Dorsolateral prefrontal cortex (tissue), 122 donors: ENCODE measurements at places on chromosomes 16 and 17. TPM values are rescaled to one million over a fixed set of nuclear protein-coding genes. Genes with fewer than 3 reads are reported as not detected.

- DNase-seq: no peak
Measured at GRCh38 chr17:28960256-28961061, 9.1 kb upstream of the PHF12 start.

Gene MYH2
- not detected for total RNA-seq

DNA sequence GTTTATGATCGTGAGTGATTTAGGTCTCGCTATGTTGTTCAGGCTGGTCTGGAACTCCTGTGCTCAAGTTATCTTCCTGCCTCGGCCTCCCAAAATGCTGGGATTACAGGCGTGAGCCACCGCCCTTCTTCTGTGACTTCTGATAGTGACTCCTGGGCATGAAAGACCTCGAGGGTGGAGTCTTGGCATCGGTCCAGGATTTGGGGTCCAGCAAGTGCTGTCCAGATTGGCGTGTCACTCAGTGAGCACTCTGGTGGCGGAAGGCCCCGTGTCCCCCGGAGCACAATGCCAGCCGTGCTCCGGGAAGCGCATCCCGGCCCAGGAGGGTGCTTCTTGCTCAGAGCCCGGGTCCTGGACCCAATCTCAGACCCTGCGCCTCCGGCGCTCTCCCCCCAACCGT, 6.8 kb downstream of the OR1F1 start:
- no peak for DNase-seq

Gene CHRNE
- 1.0 TPM for total RNA-seq

Gene GHDC
- 22.5 TPM for total RNA-seq

DNA sequence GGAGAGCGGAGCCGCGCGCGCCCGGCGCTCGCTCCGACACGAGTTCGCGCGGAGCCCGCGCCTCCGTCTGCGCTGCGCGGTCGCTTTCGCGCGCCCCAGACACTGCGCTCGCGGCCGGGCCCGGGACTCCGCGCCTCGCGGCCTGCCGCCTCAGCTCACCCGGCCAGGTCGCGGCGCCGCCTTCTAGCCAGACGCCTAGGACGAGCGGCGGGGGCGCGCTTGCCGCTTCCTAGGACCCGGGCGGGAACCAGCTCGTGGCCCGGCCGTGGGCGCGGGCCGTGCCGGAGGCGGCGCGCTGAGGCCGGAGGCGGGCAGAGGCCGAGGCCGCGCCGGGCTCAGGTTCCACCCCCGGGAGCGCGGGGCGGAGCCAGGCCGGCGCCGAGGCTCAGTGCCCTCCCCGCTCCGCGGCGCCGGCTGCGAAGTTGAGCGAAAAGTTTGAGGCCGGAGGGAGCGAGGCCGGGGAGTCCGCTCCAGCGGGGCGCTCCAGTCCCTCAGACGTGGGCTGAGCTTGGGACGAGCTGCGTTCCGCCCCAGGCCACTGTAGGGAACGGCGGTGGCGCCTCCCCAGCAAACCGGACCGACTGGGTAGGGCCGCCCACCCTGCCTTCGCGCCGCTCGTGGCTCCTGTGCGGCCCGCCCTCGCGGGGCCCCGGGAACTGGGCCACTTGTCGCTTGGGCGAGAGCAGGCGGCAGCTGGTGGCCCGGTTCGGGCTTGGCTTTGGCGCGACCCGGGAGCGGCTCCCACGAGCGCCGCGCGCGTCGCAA, at the start of gene SPHK1:
TSS of gene SPHK1 (plus strand) at position 388 of the 765 bp plus-strand sequence. CDS start 1,036 bp downstream, outside the sequence.
- no peak for DNase-seq

DNA sequence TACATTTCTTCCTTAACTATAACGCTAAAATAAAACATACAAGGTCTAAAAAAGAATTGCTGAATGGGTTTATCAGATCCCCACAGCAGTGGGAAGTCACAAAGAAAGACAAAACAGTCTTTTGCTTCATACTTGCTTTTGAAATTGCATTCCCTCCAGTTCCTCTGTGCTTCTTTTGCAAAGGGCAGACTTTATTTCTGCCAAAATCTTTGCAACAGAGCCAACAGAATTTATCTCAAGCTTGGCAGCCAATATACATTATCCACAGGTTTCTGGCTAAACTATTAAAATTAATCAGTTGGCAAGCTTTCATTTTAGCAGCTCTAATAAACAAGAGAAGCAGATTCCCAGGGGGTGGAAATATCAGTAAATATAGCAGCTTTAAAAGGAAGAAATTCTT, 378.9 kb upstream of the CA10 start:
- DNase-seq: no peak

GRCh38 chr16:67144943-67145342, 5.9 kb downstream of the B3GNT9 start:
- DNase-seq: no peak

DNA sequence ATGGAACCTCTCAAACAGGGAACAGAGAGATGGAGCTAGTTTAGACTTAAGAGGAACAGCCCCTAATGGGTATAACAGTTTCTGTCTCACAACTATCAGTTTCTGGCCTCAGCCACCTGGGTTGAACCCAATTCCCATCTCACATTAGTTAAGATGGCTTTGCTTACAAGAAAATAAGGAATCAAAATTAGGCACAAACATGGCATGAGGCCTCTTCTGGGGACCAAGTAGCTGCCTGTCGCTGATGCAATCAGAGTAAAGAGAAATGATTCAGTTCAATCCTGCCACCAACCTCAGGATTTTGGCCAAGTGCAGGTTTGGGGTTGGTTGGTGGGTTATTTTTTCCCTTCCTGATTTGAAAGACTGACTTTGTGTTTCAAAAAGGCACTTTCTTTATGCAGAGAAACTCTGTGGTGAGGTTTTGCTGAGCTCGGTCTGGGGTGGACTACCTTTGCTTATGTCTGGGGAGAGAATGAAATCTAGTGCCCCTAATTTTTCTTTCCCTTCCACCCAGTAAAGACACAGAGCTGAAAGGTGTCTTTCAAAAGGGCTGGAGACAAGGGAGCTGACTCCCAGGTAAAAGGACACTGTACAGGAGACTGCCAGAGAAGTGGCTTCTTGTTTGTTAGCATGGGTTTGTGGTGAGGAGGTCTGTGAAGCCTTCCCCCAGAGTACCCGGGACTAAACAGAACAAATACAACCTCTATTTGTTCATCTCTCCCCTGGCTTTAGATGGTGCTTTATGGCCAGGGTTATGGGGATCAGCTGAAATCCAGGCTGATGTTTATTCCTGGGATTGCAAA, 44.8 kb upstream of the NFAT5 start:
- DNase-seq: no peak

Gene NDUFB10
- total RNA-seq: 165 TPM

Gene NPB
- 1.7 TPM for total RNA-seq

DNA sequence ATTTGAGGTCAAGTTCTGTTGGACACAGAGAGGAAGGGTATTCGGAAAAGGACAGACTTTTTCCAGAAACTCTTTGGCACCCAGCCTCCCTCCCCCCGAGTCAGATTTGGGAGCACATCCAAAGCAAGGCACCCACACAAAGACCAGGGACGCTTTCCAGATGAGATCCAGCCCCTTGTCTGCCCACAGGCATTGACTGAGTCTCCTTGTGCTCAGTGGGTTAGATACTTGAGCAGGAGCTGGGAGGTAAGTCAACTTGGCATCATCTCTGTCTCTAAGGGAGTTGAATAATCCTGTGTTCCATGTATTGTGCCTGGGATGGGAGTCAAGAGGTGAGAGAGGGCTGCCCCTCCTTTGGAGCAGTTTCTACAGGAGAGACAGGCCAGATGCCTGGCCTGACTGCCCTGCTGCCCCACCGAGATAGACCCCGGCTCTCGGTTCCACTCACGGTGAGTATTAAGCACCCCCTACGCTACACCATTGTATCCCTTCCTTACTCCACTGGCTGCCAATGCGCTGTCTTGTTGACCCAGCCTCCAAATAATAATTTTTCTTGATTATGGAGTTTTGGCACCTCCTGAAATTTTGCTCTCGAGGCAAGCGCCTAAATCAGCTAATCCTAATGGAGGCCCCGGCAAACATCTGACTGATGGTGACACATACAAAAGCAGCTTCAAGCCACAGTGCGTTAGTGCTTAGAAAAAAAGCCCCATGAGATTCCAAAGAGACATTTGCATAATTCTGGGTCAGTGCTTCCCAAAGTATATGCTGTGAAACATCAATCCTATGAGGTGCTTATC, 29.6 kb upstream of the MAP3K14 start:
- peak; percentile 35 for DNase-seq

Gene SMPD3
- 27.4 TPM for total RNA-seq

DNA sequence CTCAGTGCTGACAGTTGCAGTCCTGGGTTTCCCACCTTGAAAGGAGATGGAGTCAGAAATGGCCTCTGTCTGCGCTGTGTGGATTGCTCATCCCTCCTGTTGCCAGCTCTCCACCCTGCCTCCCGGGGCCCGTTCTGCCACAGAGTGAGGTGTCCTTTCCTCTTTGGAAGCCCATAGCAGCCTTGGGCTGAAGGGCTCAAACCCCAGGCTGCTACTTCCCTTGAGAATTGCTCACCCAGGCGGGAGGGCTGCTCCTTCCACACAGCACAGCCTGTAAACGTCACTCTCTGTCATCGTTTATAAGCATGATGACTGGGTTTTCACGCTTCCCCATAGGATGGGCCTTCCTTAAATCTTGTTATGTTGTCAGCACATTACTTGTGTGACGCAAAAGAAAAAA, 62.7 kb downstream of the FOXK2 start:
- no peak for DNase-seq
